ENCODE measurements at places on chromosomes 7 and 10. TPM values are rescaled to one million over a fixed set of nuclear protein-coding genes. Genes with fewer than 3 reads are reported as not detected.

DNA sequence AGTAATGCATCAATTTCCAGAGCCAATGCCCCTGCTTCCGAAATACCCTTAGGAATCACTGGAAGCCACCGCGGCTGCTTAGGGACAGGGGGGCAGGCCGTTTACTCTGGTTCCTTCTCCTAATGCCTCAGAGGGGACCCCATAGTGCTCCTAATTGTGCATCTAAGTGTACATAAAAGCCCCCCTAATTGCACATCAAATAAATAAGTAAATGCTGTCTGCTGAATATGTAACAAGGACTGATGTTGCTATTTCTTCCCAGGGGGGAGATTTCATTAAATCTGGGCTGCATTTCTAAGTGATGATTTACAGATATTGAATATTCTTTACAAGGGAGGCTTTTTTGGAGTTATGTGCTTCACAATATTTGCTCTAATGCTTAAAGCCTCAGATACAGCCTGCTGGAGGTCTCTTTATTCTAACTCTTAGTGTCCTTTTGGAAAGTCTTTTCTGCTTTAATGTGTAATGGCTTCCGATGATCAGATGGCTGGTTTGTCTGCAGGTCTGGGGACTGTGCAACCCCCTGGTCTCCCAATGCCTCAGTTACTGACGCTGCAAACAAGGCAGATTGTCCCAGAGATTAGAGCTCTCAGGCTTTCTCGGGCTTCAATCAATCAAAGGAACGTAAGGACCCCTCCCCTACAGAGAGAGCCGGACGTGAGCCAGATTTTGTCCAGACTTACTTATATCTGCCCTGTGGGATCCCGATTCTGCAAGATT, 143.0 kb downstream of the PRPF18 start:
- DNase-seq, result no peak
- H3K4me3 ChIP-seq, result no peak overlapping the region
- no peaks in the 10 kb centered on the region for H3K36me3 ChIP-seq
- H3K4me1 ChIP-seq, result no peaks in the 10 kb centered on the region
- no peak overlapping the region for H3K27ac ChIP-seq
- H3K27me3 ChIP-seq, result no peaks in the 10 kb centered on the region

- H3K27me3 ChIP-seq, result no peaks in the 10 kb centered on the region
- DNase-seq, result no peak
- no peaks in the 10 kb centered on the region for H3K4me1 ChIP-seq
Measured at GRCh38 chr7:29891766-29892165, 85.5 kb downstream of the WIPF3 start.

The POLR2J2 gene
- total RNA-seq, result 2.0 TPM

The NEUROG3 gene
- total RNA-seq, result not detected

DNA sequence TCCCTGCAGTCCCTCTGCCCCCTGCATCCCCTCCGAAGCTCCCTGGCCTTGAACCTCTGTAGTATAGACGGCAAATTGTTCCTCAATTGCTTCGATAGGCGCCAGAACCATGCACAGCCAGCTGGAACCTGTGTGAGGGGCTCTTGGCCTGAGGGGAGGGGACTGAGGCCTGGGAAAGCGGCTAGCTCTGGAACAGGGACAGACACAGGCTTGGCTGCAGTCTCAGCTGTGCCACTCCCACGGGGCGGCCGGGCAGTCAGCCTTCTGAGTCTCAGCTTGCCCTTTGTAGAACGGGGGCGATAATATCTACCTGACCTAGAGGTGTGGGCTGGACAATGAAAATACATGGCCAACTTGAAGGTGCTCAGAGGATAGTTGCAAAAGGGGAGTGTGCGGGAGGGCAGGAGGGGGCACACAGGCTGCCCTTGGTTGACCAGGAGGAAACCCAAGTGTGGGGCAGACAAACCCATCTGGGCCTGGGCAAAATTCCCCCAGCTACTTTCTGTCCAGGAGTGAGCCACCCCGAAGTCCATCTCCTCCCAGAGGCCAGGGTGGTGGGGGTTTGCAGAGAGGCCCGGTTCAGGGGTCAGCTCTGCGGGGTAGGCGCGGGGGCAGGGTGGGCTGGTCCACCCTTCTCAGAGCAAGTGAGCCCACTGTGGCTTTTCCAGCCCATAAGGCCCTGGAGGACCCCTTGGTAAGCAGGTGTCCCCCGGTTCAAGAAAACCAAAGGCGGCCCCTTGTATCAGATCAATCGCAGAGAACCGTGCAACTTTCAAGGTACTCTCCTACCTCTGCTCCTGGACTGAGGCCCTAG, 4.6 kb downstream of the CRYGN start:
- H3K27me3 ChIP-seq, result no peaks in the 10 kb centered on the region
- no peaks in the 10 kb centered on the region for H3K36me3 ChIP-seq
- H3K27ac ChIP-seq, result peak overlapping the region; percentile 92
- peaks cover 96% of the 10 kb centered on the region for H3K4me1 ChIP-seq
- H3K4me3 ChIP-seq, result no peak overlapping the region

The TMEM26 gene
- total RNA-seq, result 0.54 TPM

The SPDYE3 gene
- total RNA-seq, result not detected

The DMTF1 gene
- 174 TPM for total RNA-seq

DNA sequence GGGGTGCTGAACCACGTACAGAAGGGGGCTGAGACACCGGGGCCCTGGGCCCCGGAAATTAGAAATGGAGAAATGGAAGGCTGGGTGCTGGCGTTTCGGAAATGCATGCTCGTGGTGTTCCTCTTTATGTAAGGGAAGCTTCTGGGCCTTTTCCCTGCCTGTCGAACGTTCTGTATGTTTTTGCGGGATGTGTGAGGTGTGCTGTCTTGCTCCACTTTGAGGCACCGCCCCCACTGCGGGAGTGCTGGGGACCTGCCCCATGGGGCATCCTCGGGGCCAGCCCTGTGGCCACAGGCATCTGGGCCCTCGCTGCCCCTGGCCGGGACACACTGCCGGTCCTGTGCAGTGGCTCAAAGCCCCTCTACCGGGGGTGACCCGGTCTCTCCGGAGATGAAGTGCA, 1.7 kb upstream of the VENTX start:
- DNase-seq, result no peak
- no peak overlapping the region for H3K27ac ChIP-seq
- H3K36me3 ChIP-seq, result no peaks in the 10 kb centered on the region
- H3K27me3 ChIP-seq, result peaks cover 31% of the 10 kb centered on the region
- H3K4me1 ChIP-seq, result peaks cover 17% of the 10 kb centered on the region
- no peak overlapping the region for H3K4me3 ChIP-seq

- peak; percentile 45 for DNase-seq
- peak overlapping the region; percentile 40 for H3K4me3 ChIP-seq
- H3K27ac ChIP-seq, result peak overlapping the region; percentile 49
- H3K36me3 ChIP-seq, result no peaks in the 10 kb centered on the region
- H3K4me1 ChIP-seq, result peaks cover 21% of the 10 kb centered on the region
Measured at GRCh38 chr7:38311329-38311937, 38.0 kb upstream of the TARP start.

The IFIT1B gene
- total RNA-seq, result not detected

DNA sequence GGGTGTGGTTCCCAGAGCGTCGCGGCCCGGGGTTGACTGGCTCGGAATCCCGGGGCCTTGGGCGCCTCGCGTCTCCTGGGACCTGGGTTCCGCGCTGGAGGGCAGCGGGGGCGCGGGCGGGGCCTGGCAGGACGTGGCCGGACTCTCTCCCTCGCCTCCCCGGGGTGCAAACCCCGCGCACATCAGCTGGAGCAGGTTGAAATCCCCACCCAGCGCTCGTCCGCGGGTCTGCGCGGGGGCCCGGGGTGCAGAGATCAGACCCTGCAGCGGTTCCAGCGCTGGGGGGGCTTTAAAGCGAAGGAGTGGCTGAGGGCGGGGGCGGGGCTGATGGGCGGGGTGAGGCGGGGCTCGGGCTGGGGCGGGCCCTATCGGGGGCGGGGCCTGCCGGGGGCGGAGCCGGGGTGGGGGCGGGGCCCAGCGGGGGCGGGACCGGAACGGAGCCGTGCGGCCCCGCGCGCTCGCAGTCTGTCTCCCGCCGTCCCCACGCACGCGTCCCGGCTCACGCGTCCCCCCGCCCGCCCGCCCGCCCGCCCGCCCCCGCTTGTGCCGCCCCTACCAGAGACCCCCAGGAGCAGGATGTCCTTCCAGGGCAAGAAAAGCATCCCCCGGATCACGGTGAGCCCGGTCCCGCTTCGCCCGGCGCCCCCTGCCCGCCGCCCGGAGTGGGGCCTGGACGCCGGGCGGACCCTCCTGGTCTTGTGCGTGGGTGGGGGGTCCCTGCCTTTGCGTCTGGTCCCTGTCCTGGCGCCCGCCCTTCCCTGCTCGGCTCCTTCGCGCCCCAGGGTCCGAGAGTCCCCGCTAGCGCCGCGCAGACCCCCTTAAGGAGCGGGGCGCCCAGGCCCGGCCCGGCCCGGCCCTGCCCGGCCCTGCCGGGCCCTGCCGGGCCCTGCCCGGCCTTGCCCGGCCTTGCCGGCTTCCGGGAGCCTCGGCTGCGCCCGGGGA, at the start of gene DPYSL4:
DPYSL4 (plus strand) TSS at position 461 of the 942 bp plus-strand sequence; CDS start at position 577, 116 bp downstream.
- no peak for DNase-seq
- no peaks in the 10 kb centered on the region for H3K36me3 ChIP-seq
- H3K27ac ChIP-seq, result no peak within 1 kb of the TSS
- peaks cover 7% of the 10 kb centered on the region for H3K27me3 ChIP-seq
- H3K4me3 ChIP-seq, result no peak within 1 kb of the TSS
- peaks cover 10% of the 10 kb centered on the region for H3K4me1 ChIP-seq

GRCh38 chr7:112006071-112006470, 200.1 kb downstream of the DOCK4 start:
- no peak for DNase-seq
- H3K36me3 ChIP-seq, result no peaks in the 10 kb centered on the region
- H3K27ac ChIP-seq, result no peak overlapping the region
- no peaks in the 10 kb centered on the region for H3K4me1 ChIP-seq
- no peaks in the 10 kb centered on the region for H3K27me3 ChIP-seq
- no peak overlapping the region for H3K4me3 ChIP-seq

GRCh38 chr7:47725031-47725780, 143.3 kb upstream of the TNS3 start:
- peaks cover 19% of the 10 kb centered on the region for H3K4me1 ChIP-seq
- no peaks in the 10 kb centered on the region for H3K36me3 ChIP-seq
- H3K27me3 ChIP-seq, result no peaks in the 10 kb centered on the region
- no peak overlapping the region for H3K27ac ChIP-seq
- DNase-seq, result peak; percentile 35

GRCh38 chr10:31582365-31583052, 263.5 kb downstream of the ZEB1 start:
- H3K4me3 ChIP-seq, result no peak overlapping the region
- no peaks in the 10 kb centered on the region for H3K36me3 ChIP-seq
- no peak for DNase-seq

The SCIN gene
- total RNA-seq, result 8.4 TPM

DNA sequence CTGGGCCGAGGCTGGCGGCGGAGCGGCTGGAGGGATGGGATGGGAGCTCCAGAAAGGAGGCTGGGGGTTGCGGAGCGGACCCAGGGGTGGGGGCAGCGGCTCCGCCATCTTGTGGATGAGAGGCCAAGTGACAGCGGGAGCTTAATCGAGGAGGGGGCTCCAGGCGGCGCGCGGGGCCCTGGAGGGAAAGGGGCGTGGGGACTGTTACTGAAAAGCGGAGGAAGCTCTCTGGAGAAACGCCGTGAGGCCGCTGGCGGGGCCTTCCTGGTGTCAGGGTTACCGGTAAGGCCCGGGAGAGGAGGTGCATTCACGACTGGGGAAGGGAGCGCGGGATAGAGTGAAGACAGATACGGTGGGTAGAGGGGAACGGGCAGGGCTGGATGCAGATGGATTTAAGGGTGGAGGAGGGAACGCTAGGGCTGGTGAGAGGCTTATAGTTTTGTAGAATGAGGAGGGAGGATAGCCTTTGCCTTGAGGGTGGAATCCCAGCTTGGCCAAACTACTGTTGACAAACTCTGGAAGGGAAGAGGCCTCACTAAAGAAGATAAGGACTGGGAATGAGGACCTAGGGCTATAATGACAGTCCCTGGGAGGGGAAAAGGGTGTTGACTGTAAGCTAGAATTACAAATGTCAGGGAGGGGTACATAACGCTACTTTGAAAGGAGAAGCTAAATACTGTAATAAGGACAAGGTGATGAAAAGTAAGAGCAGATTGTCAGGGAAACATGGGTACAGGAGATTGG, 535 bp downstream of the BTRC start:
- H3K4me1 ChIP-seq, result peaks cover 9% of the 10 kb centered on the region
- no peaks in the 10 kb centered on the region for H3K27me3 ChIP-seq
- no peaks in the 10 kb centered on the region for H3K36me3 ChIP-seq
- H3K27ac ChIP-seq, result peak overlapping the region; percentile 47

Data from thyroid gland (tissue), 4 donors.